ENCODE measurements at places on chromosomes 11 and 22. TPM values are rescaled to one million over a fixed set of nuclear protein-coding genes. Genes with fewer than 3 reads are reported as not detected.

RNF169 gene
- 20.3 TPM for total RNA-seq

GPR83 gene
- 0.41 TPM for total RNA-seq

DNA sequence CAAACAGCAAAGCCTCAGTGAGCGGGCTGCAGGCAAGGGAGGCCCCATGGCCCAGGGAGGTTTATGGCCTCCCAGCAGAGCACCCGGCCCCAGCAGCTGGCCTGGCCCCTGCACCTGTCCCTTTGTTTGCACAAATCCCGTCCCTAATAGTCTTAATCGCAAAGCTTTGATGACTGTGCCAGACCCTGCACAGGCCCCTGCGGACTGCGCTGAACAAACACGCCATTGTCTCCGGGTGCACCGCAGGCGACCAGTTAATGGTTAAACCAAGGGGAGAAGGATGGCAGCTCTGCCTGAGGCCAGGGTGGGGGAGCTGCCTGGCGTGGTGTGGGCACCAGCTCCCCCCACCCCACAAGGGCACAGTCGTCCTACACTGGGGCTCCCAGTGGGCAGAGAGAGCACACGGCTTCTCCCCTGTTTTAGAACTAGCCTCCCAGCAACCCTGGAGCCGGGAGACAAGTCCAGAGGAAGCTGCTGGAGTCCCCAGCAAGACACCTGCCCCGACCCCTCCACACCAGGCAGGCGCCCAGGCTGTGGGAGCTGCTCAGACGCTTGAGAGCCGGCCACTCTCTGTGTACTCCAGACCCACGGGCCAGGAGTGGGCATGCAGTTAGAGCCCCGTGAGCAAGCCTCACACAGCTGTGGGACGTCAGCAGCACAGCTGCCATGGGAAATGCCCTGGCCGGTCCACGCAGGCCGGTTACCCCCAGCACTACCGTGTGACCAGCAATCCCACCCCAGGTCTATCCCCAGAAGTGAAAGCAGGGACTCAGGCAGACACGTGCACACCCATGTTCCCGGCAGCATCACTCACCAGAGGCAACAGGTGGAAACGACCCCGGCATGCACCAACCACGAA is 39.7 kb upstream of the TH start:
- peak; percentile 52 for DNase-seq

DNA sequence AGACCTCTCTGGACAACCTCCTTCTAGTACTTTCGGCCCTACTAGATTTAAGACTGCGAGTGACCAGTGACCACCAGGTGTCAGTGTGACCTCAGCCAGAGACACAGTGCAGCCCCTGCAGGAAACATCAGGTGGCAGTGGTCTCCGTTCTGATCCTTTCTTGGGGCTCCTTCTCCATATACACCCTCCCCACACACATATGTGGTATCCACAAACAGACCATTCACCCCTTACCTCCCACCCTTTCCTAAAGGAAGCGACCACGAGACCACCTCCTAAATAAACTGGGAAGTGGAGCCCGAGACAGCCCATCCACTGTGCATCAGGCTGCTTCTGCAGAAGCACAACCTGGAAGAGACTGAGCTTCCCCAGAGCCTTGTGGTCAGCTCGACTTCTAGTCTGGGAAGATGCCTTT is 38.5 kb upstream of the CYP2D6 start:
- DNase-seq: peak; percentile 78

RIMBP3C gene
- 0.14 TPM for total RNA-seq

Measured in sigmoid colon (tissue), 7 donors.